Hematopoietic multipotent progenitor cell treated with erythropoietin and hydrocortisone succinate and interleukin-3 and kit ligand, for 4 days (in vitro differentiated cells): ENCODE measurements at places on chromosomes 6 and 20.

- DNase-seq = no peak
Observed at GRCh38 chr20:46661659-46662058, 10.4 kb upstream of the SLC13A3 start.

- peak; percentile 69 for DNase-seq
Observed at GRCh38 chr6:34248198-34248726, 544 bp downstream of the SMIM29 start.

DNA sequence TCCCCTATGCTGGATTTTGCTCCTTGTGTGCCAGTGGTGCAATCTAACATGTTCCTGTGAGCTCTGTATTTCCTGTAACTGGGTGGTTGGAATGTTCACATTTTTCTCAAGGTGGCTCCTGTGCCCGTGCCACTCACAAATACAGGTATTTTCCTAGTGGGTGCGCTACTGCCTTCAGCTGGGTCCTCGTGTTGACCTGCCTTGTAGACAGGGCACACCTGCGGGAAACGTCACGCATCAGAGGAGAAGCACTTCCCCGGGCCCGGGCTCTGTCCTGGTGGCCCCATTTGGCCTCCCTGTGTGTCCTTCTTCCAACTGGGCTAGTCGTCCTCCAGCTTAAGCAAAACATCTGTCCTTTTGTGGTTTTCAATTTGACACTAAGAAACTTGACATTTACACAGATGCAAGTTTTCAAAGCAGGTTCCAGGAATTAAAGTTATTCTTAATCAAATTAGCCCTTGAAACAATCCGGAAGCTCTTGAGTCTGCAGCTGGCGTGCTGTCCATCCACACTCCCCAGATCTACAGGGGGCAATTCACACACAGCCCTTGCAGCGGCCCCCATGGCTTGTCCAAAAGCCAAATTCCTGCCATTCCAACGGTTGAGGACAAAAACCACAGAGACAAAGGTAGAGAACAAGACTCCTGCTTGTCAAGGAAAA lies 275.1 kb downstream of the CDC5L start:
- no peak for DNase-seq

DNA sequence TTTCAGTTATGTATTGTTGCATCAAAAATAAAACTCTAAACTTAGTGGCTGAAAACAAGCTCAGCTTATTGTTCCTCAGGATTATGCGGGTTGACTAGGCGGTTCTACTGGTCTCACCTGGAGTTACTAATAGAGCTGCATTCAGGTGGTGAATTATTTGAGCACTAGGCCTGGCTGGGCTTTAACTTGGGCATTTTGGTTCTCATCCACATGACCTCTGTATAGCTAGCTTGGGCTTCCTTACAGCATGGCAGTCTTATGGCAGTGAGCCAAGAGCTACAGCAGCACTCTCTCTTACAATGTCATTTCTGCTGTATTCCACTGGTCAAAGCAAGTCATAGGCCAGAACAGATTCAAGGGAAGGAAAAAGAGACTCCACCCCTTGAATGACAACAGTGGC lies 1.6 kb downstream of the PGBD1 start:
- peak; percentile 48 for DNase-seq

GRCh38 chr6:10448096-10448495 lies 33.2 kb upstream of the TFAP2A start:
- DNase-seq = no peak

DNA sequence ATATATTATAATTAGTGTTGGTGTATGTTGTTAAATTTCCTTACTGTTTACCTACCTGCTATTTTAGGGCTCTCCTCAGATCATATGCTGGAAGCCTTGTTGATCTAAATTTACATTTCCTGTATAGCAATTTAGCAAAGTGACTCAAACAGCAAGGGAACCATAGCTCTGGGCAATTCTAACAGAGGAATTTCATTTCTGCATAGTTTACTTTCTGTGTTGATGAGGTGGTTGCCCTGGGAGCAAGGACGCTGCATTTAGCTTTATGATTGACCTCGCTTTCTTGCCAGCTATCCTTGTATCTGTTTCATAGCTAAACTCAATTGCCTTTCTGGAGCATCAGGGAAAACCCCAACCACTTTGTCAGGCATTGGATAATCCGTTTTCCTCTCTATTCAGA lies 810.8 kb downstream of the GRIK2 start:
- DNase-seq = no peak

GRCh38 chr20:25233016-25233772 lies 14.7 kb upstream of the PYGB start:
- no peak for DNase-seq
